ENCODE measurements at places on chromosomes 4 and X. TPM values are rescaled to one million over a fixed set of nuclear protein-coding genes. Genes with fewer than 3 reads are reported as not detected.
A peak's percentile ranks its signal among the peaks of the same experiment; 100 is the strongest.

- no peak for DNase-seq
These were observed 73.3 kb downstream of the PRPS1 start for GRCh38 chrX:107701493-107702121.

GRCh38 chr4:5552451-5552850 lies 155.9 kb downstream of the EVC2 start:
- no peak for DNase-seq

DNA sequence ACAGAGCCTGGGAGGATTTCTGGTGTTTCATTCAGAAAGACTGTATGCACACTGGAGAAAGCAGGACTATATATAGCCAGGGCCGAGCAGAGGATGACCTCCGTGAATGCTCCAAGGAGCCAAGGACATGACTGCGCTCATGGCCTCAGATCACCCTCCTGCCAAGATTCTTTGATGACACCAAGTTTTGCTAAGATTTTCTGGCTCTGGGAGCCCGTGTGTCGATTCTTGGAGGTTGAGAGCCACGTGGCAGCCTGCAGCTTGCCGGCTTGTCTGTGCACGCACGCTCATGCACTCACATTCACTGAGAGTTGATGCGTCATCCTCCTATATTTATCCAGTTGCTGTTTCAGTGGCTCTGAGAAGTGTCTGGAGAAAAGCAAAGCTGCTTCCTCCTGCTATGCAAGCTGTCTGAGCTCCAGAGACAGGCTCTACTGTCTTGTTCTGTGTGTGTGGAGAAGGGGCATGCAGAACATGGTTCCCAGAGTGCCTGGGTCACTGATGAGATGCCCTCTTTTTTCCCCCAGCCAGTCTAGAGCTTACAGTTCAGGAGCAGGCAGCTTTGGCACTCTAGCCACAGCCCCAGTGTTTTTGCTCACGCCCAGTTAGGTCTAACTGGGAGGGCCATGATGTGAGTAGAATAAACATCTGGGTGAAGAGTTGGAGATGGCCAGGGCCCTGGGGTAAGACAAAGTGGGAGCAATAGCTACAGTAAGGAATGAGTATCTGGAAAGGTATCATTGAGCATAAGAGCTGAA lies 64.9 kb upstream of the SCOC start:
- peak; percentile 100 for DNase-seq

- DNase-seq, result no peak
These were observed 58.8 kb upstream of the CLNK start for GRCh38 chr4:10743357-10743756.

GLRA3 gene
- total RNA-seq, result not detected
